ENCODE measurements at places on chromosomes 12 and 14.

DNA sequence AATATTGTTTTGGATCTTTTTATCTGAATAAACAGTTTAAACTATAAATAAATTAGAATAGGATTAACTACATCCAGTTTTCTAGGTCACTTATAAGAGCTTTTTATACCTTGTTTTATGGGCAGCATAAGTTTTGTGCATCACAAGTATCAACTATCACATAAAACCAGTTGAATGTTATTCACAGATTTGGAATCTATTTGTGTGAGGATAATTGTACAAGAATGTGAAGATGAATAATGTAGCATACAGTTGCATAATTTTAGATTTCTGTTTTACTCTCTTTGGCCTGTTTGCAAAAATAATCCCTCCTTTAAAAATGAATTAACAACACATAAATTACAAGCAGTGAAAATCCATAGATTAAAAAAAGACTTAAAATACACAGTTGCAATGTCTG lies 88.8 kb downstream of the SCFD1 start:
- no peak for DNase-seq

GRCh38 chr14:87623616-87624015 lies 369.4 kb downstream of the GALC start:
- no peak for DNase-seq

DNA sequence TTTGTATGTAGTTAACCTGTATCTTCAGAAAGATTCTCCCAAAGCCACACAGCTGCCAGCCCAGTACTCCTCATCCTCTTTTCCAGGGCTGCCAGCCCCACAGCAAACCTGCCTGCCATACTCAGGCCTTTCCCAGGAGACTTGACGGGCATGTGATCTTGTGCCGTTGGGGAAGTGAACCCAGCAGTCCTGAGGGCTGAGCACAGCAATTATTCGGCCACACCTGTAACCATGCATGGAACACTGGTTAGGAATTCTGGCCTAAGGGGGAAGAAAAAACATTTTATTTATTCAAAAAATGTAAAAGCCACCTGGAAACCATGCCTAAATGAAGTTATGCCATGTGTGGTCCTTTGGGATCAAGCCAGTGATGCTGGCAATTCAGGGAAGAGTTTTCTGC lies 145.3 kb downstream of the GRIN2B start:
- no peak for DNase-seq

DNA sequence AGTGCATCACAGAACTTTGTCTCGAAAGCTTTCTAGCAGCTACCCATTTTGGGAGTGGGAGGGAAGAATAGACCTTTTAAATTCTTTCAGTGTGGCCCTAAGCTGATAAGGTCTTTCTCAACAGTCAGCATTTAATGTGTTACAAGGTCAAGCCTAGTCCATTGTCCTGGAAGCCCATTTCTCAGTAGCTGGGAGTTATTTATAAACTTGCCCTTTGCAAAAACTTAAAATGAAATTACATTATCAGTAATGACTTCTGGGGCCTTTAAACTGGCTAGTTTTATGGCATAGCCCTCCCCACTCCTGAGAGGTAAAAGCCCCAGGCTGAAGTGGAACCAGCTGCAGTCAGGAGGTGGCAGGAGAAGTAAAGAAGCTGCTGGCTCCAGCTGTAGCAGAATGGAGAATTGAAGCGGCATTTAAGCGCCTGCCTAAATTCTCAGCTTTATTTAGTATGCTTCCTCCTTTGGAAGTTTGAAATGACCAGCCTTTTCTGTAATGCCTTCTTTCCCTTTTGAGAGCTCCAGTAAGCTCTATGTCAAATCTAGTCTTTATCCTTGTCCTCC lies 12.4 kb downstream of the COPZ1 start:
- DNase-seq = peak; percentile 77

DNA sequence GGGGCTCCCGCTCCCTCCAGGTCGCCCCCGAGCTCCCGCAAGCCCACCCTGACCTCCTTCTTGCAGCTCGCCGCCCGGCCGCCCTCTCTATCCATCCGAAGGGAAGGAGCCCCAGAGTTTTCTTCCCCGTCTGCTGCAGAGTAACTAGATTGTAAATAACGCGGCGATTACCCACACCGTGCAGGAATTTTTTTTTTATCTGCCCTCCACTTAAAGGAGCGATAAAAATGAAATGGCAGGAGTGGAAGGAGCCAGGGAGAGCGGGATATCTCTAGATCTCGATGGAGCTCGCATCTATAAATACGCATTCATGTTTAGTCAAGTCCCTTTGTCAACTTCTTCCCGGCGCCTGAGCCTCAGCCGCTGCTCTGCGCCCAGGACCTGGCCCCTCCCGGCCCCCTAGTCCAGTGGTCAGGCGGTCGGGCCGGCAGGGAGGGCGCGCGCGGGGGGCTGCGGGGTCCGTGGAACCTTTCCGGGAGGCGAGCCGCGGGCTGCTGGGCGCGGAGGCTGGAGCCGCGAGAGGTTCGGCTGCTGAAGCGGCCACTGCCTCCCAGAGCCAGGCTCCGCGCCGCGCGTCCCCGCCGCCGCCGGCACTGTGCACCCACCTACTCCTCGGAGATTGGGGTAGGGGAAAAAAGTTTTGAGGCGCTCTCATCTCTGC lies 386.0 kb downstream of the BCAT1 start:
- peak; percentile 37 for DNase-seq

GRCh38 chr12:62190689-62191490 lies 69.3 kb upstream of the USP15 start:
- DNase-seq = no peak

- DNase-seq = no peak
Measured at GRCh38 chr12:115926037-115926670, 351.3 kb downstream of the MED13L start.

DNA sequence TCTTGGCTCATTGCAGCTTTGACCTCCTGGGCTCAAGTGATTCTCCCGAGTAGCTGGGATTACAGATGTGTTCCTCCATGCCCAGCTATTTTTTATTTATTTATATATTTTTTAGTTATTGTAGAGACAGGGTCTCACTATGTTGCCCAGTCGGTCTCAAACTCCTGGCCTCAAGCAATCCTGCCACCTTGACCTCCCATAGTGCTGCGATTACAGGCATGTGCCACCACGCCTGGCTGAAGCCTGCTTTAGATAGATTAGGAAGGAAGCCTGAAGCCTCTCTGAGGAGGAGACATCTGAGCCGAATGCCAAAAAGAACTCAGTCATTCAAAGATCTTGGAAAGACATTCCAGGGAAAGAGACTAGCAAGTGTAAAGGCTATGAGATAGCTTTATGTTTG lies 10.2 kb downstream of the INHBC start:
- DNase-seq = no peak

All from NCI-H1092 treated with DMSO at 0.1 percent for 48 hours (cell line).